ENCODE measurements at places on chromosomes 16 and 17. TPM values are rescaled to one million over a fixed set of nuclear protein-coding genes. Genes with fewer than 3 reads are reported as not detected.

DNA sequence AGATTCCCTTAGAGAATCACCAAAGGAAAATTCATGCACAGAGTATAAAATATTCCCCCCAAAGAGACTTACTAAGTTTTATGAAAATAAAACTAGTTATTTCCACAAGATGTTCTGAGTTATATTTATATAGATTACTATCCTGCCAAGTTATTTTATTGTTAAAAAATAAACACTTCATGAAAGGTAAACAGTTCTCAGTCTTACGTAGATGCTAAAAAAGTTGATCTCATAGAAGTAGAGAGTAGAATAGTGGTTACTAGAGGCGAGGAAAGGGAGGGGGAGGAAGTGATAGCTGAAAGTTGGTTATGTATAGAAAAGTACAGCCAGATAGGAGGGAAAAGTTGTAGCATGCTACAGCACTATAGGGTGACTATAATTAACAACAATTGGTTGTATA, 65.2 kb downstream of the USP32 start:
- no peak for DNase-seq

- DNase-seq = no peak
Measured at GRCh38 chr16:28264656-28265055, 27.7 kb upstream of the SBK1 start.

GRCh38 chr16:77207030-77207429, 7.8 kb downstream of the SYCE1L start:
- DNase-seq = no peak

GRCh38 chr16:11196286-11196828, 59.6 kb downstream of the SOCS1 start:
- DNase-seq = no peak

DNA sequence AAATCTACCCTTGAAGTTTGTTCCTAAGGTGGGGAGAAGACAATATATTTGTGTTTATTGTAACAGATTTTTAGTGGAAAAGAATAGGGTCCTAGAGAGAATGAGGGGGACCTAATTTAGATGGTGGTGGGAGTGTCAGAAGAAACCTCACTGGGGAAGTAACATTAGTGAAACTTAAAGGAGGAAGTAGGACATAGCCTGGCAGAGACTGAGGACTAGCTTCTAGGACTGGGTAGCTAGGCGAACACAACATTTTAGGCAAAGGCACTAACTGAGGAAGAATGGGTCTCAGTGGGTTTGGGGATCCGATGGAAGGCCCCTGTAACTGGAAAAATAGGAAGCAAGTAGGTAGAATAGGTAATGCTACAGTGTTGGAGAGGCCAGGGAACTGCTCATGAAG, 4.2 kb upstream of the ARL2BP start:
- DNase-seq = no peak

The KCNAB3 gene
- 11.6 TPM for total RNA-seq

- DNase-seq = peak; percentile 73
Measured at GRCh38 chr17:74738051-74738996, 1.3 kb downstream of the RAB37 start.

The RAB37 gene
- total RNA-seq = 51.4 TPM

The RTN4RL1 gene
- total RNA-seq = 0.63 TPM

The CALB2 gene
- total RNA-seq = not detected

GRCh38 chr17:28949185-28950016, 1.9 kb downstream of the PHF12 start:
- peak; percentile 34 for DNase-seq

DNA sequence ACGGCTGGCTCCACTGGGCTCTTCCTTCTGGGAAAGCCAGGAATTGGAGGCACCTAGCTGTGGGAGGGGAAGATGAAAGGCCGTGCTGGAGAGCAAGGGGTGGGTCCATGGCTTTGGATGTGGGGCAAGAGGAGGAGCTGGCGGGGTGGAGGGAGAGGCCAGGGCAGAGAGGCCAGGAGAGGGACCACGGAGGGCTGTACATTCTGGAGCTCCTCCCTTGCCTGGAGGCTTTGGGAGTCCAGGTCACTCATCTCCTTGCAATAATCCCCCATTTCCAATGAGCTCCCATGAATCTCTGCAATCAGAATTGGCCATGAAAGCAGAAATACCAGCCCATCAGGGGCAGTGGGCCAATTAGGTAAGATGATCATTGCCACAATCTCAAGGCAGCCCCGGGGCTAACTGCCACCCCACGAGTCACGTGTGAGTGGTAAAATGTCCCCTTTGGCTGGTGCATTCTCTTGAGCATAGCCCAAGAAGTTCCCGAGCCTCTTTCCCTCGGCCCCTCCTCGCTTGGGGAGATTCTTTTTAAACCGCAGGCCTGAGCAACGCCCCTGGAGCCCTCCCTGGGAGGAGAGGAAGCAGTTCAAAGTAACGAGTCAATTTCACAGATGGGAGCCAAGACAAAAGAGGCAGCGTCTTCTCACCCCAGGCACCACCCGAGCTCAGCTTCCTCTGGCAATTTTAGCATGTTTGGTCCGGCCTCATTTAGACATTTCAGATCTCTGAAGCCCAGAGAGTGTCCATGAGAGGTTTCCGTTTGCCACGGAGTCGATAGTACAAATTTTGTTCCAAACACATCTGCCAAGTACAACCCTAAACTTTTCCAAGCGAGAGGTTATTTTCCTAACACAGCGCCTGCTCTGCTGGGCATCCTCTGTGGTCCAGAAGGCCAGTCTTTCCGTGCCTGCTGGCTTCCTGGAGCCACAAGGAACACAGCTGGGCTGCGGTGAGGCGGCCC, 13.4 kb downstream of the RTN4RL1 start:
- no peak for DNase-seq

The QPRT gene
- total RNA-seq = 1.4 TPM

DNA sequence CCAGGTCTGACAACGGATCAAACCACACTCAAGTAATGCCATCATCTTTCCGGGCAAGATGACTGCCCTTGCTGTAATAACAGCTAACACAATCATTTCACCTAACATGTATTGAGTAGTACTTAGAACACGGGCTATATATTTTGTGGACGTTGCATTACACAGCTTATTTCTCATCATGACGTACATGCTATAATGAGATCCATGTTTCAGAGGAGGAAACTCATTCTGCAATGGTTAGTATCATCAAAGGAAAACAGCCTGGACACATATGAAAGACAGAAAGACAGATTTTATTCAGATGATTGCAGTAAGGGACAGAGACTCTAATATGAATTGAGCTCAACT, 446.7 kb downstream of the HS3ST3B1 start:
- no peak for DNase-seq

The GRB7 gene
- total RNA-seq = 0.19 TPM

DNA sequence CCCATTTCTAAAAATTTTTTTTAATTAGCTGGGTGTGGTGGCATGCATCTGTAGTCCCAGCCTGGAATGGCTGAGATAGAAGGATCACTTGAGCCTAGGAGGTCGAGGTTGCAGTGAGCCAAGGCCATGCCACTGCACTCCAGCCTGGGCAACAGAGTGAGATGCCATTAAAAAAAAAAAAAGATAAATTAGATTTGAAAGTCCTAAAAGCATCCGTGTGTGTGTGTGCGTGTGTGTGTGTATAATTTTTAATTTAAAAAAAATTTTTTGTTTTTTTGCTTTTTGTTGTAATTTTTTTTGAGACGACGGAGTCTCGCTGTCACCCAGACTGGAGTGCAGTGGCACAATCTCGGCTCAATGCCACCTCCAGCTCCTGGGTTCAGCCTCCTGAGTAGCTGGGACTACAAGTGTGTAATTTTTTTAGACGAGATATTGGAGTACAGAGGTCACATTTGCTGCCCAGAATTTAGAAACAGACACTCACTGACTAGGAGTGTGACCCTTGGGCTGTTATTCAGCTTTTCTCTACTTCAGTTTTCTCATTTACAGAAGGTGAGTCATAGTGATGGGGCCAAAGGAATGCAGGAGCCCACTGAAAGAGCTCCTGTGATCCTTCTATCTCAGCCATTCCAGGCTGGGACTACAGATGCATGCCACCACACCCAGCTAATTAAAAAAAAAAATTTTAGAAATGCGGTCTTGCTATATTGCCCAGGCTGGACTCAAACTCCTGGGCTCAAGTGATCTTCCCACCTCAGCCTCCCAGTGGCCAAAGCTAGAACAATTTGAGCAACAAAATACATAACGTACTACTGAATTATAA, 25.5 kb upstream of the TBX4 start:
- DNase-seq = no peak

DNA sequence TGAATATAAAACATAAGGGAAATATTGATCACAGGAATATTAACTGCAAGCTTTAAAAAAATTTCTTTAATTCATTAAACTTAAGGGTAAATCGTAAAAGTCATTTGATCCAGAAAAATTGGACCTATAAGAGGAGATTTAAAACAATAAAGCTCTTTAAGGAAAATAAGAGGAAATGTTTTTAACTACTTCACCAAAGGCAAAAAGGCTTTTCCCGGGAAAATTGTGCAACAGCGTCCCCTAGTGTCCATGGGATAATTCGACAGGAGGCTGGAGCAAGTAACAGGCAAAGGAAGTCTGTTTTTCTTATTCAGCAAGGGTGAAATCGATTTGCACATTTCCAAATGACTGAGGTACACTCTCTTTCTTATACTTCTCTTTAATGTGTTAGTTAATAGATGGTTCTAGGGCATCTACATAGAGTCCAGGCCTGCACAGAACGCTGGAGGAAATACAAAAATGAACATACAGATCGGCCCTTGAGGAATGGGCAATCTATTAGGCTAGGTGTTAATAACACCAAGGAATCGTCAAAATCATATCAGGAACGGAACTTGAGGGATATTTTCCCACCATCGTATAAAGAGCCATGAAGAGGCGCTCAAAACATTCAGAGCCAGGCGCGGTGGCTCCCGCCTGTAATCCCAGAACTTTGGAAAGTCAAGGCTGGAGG, 61.4 kb downstream of the ZNF18 start:
- DNase-seq = no peak

The CRHR1 gene
- not detected for total RNA-seq

DNA sequence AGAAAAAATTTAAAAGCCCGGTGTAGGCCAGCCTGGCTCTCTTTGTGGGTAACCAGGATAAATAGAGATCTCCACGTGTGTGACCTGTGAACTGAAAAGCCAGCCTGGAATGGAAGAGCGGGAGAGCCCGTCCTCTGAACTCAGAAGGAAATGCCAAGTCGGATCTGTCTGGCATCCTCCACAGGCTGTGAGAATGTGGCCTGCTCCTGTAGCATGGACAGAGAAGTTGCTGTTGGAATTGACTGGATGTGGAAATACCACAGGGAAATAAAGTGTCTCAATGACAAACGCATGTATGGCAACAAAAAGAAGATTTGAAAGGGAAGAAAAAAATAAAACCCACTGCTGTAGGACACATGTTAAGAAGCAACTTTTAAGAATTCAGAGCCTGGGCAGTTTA, 6.7 kb downstream of the KLHL36 start:
- DNase-seq = no peak

GRCh38 chr16:73321853-73322252, 273.9 kb upstream of the ZFHX3 start:
- DNase-seq = no peak

DNA sequence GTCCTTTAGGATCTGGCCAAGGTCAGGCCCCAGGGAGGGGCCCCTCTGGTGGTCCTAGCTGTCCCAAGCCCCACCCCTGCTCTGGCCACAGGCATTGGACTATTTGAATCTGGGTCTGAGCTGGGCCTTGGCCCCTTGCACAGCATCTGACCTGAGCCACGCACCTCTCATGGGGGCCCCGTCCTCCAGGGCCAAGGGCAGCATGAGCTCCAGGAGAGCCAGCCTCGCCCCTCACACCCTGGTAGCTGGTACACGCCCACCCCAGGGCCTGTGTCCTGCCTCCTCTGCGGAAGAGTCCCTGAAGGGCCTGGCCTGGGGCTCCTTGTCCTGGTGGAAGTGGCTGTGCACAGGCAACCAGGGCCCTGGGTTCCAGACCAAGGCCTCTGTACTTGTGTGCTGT, 23.8 kb downstream of the ENDOV start:
- no peak for DNase-seq

- peak; percentile 46 for DNase-seq
Measured at GRCh38 chr17:29369831-29370735, 20.1 kb upstream of the TAOK1 start.

The SCN4A gene
- 0.18 TPM for total RNA-seq

The MRPL58 gene
- total RNA-seq = 28.1 TPM

- DNase-seq = no peak
Measured at GRCh38 chr17:44069974-44070454, 521 bp upstream of the G6PC3 start.

The NDRG4 gene
- 1.7 TPM for total RNA-seq

The NACA2 gene
- not detected for total RNA-seq

GRCh38 chr17:7081341-7082062, 1.5 kb upstream of the CLEC10A start:
- peak; percentile 26 for DNase-seq

Data from T-cell (primary cell).